ENCODE measurements at places on chromosomes 3 and 15.

DNA sequence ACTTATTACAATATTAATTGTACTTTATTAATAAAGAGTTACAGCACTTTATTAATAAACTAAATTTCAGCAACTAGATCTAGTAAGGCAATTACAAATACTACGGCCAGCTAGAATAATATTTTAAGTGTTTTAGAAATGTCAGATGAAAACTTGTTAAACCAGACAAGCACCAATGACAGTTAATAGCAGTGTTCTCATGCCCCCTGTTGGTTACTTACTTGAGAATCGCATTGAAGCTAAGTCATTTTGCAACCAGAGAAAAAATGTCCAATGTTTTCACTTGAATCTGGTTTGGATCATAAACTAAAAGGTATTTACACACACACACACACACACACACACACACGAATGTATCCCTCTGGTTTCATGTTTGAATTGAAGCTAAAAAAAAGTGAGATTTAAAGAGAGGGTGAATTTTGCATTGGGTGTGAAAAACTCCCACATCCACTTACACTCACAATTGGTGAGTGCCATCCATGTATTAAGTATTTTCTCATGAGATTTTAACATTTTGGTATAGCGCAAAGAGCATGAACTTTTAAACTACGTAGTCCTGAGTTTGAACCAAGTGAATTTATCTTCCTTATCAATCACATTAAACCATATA is 347.7 kb downstream of the ZBBX start:
- no peak for DNase-seq

- DNase-seq, result no peak
Measured at GRCh38 chr3:61680617-61681016, 119.2 kb downstream of the PTPRG start.

- DNase-seq, result no peak
Measured at GRCh38 chr3:110413807-110414748, 657.5 kb upstream of the NECTIN3 start.

GRCh38 chr15:42820811-42821210 is 83.9 kb upstream of the CDAN1 start:
- no peak for DNase-seq

GRCh38 chr3:139909811-139910210 is 25.2 kb upstream of the CLSTN2 start:
- no peak for DNase-seq

DNA sequence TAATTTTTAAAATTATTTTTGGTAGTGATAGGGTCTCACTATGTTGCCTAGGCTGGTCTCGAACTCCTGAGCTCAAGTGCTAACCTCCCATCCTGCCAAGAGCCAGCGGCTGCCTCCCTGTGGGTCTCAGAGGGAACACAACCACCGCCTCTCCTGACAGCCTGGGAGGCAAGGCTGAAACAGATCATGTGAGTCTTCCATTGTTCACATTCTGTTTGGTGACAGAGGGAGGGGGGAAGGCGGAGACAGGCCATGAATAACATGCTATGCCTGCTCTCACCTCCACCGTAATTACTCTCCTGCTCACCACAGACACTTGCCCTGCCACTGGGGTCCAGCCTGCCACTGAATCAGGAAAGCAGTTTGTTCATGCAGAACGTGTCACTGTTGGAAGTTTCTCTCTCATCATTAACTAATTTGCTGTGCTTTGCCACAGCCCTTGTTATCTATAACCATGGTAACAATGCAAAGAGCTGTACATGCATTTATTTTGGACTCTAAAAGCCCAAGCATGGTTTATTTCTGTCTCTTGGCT is 78.4 kb upstream of the RASGRF1 start:
- no peak for DNase-seq

DNA sequence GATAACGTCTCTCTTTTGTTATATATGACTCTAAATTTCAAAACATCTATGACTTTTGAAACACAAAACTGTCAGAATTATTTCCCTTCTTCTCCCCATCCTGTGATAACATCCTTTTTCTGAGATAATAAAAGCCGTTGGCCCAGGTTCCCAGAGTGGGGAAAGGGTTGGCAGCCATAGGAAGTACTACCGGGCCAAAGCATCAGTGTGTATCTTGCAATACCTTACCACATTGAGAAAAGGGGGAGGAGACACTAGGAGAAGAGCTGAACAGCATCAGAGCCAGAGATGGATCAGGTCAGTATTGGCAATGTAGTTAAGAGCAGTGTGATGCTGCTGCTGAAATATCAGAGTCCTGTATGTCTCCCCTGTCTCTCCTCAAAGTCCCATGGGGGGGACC is 210.0 kb upstream of the PROK2 start:
- no peak for DNase-seq

DNA sequence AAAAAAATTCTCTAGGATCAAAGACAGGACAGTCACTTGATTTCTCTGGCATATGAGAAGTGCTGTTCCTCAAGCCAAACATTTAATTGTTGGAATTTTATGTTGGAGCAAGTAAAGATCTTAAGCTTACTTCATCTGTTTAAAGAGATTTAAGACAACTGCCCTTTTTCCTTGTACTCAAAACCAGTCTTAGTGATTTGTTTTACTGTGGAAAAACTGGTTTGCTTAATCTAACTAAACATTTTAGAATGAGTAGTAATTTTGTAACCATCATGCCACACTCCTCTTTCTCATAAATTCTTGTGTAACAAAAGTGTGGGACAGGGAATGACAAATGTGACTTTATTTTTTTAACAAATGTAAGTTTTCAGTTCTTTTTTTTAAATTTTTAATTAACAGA is 18.4 kb downstream of the PRKCI start:
- DNase-seq, result no peak

DNA sequence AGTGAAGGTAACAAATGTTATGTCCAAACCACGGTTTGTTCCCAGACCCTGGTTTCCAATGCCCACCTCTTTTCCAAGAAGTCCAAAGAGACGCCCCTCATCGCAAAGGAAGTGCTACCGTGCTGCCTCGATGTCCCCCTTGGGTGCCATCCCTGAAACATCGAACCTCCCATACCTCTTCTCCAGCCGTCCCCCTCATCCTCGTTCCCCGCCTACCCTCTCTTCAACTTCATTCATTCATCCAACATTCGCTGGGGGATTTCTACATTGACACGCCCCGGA is 467 bp downstream of the TIPIN start:
- DNase-seq, result no peak

DNA sequence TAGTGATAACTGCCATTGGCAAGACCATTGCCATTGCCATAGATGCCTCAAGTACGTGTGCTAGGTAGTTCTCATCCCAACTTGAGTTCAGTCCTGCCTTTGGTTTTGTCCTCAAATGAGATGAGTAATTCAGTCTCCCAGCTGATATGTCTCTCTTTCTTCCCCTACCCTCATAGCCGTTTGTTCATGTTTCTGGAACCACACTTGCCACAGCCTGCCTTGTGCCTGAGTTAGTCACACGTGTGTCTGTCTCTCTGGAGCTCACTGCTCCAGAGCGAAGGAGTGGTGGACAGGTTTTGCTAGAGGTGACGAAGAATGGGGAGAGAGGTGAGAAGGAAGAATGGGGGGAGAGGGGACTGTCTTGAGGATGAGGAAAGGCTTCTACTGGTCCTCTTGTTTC is 88.0 kb upstream of the IGF1R start:
- DNase-seq, result no peak

DNA sequence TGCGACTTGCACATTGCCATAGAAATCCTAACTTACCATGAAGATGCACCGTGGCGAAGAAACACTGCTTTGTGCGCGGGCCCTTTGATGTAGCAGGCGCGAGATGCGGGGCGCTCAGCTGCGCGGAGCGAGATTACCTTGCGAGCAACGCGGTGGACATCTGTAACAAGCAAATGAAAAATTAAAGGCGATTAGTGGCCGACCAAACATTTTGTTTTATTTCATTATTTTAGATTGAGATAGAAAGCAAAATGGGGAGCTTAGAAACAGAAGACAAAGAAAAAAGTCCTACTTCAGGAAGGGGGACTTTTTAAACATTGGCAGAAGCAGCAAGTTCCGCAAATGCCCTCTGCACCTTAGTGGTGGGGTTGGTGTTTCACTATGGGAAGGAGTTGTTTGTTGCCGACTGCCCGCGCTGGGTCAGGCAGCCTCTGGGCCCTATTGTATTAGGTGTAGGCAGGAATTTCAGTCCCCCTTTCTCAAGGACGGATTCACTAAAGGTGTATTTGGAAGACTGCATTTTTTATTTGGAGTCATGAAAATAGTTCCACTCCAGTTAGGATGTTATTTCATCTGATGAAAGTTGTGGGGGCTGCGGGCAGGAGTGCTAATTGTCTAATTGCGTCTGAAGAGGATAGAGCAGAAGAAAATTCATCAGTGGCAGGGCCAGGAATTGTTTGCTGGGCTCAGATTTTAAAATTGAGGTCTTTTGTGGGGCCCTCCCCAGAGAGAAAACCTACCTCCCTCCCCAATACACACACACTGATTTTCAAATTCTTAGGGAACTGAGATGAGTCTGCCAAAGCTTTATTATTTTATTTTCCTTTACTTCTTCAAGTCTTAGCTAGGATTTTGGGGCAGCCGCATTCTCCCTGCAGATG is 17.4 kb downstream of the ZIC4 start:
- DNase-seq, result no peak

DNA sequence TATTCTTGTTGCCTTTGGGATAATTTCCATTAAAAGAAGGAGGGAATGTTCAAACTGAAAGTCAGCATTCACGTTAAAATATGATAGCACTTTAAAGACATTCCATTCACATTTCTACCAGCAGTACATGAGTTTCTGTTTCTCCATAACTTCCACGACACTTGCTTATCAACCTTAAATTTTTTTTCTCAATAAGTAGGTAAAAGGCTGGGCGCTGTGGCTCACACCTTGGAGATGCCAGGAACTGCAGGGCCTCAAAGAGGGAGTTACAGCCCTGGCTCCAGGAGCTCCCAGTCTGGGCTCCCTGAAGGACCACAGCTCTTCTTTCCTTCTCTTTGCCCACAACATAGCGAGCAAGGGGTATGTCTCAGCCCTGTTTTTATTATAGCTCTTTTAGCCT is 42.9 kb upstream of the PRR23C start:
- DNase-seq, result no peak

GRCh38 chr15:37134699-37135131 is 34.4 kb upstream of the MEIS2 start:
- DNase-seq, result no peak

- DNase-seq, result no peak
Measured at GRCh38 chr3:153572654-153573053, 410.6 kb downstream of the RAP2B start.

- DNase-seq, result no peak
Measured at GRCh38 chr3:125651244-125651643, 55.9 kb upstream of the OSBPL11 start.

DNA sequence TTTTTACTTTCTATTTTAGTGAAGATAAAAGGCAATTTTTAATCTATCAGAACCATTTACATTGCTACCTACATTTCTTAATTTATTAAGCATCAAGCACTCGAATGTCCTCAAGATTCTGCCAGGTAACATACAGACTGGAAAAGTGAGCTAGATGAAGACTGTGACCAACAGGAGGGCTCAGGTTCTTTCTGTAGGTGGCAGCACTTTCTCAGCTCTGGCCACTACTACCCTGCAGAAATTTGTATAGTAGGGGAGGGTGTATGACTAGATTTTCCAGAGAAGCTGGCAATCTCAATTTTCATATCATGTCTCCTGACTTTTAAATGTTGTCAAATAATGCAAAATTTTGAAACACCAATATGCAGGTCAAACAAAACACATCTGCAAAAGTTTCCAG is 165.0 kb upstream of the SUCLG2 start:
- no peak for DNase-seq
